Activated T-cell treated with anti-CD3 and anti-CD28 coated beads, Interleukin-2, amount 50 U/mL, for 1 hour (primary cell): ENCODE measurements at places on chromosomes 4 and X.

DNA sequence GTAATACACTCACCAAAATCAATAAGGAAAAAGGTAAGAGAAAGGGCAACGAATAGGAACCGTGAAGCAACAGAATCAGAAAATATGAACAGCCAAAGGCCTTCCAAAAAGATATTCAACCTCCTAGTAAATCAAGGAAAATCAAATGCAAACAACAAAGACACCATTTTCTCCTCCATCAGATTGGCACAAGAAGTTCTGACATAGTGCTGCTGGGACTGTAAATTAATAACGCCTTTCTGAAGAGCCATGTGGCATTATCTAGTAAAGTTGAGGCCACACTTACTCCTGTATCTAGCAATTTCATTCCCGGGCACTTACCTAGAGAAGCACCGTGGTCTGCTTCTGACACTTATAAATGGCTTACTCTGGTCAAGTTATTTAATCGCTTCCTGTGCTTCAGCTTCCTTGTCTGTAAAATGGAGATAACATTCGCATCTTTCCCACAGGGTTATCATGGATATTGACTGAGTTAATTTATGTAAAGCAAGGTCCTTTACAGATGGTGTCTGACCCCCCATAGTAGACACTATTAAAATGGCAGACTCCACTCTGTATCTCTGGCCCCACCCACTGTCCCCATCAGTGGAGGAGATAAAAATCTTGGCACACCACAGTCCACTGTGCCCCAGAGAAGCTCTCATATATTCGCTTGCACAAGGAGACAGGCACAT lies 20.5 kb upstream of the ENPP6 start:
- DNase-seq = no peak

GRCh38 chr4:176587920-176588319 lies 204.8 kb downstream of the VEGFC start:
- no peak for DNase-seq

DNA sequence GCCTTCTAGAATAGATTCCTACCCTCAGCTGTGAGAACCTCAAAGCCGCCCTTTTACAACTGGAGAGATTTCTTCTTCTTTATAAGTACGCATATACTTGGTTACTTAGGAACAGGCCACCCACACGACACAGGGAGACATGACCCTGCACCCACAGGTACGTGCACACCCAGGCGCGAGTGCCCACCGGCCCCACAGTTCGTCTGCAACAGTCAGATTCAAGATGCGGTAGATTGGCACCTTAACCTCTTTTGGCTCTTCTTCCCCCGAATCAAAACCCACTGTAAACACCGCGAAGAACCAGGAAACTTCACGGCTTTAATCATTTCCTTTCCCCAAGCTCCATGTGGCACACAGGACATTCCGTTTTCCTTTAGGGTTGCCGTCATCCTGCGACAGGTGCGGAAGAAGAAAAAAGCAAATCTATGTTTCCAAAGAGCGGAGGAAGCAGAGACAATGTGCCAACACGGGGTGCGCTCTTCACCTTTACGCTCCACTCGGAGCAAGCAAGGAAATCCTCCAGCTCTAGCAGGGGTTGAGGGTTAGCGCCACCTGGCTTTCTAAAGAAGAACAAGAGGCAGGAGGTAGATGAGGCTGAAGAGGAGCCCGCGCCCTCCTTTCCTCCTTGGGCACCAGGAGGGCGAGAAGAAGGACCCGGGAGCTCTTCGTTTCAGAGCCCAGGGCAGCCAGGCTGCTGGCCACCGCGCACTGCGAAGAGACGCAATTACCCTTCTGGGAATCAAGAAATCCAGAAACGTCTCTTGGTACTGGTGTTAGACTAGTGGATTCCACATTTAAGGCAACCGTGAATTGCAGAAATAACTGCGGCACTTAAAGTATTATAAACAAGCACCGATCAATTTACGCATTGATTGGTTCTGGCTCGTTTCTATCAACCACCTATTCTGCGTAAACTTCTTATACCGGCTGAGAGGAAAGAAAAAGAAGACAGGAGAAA lies 35.7 kb downstream of the HAND2 start:
- peak; percentile 48 for DNase-seq

GRCh38 chr4:139694522-139695107 lies 29.0 kb downstream of the MGST2 start:
- no peak for DNase-seq

DNA sequence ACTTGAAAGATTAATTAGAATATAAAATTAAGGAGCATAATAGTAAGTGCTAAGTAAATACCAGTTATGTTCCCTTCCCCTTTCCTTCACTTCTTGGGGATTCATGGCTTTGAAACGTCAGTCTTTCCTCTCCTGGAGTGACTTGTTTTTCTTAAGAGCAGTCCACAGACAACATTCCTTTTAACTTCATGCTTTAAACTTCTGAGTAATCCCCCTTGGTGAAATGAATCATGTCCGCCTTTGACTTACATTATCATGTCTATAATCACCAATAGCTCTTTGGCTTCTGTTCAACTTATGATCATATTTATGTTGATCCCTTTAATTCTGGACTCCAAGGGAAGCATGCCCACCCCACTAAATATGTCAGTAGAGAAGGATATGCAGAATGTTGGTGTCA lies 1012.1 kb upstream of the SLIT2 start:
- no peak for DNase-seq

- DNase-seq = no peak
These were observed 211.1 kb downstream of the RELL1 start for GRCh38 chr4:37475087-37475486.

DNA sequence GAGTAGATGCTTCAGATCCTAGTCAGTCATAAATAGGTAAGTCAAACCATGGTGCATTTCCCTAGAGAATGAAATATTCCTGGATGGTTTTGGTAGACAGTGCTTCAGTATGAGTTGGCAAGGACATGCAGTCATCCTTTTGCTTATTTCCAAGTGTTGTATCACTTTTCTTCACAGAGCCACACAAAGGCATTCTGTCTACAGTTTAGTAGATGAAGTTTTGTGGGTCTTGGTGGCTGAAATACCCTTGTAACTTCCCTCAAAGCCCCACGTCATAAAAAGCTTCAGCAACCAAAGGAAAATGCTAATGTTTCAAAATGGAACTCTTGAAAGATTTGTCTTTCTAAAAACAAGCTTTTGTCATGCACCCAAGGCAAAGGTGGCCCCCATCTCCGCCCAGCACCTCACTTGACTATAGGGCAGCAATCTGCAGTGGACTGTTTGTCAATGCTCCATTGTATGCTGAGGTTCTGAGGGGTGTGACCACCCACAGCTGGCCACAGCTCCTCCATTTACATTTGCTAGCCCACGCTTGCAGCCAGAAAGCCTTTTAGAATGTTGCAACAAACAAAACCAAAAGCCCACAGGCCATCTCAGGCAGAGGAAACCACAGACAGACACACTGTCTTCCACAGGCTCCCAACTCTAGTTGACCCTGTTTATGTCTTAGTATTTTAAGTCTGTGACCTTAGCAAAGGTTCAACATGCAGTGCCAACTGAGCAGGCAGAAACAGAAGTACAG lies 87.1 kb upstream of the FAM9C start:
- no peak for DNase-seq
